CD4-positive, alpha-beta T cell (primary cell): ENCODE measurements at places on chromosomes 1 and 21. TPM values are rescaled to one million over a fixed set of nuclear protein-coding genes. Genes with fewer than 3 reads are reported as not detected.

DNA sequence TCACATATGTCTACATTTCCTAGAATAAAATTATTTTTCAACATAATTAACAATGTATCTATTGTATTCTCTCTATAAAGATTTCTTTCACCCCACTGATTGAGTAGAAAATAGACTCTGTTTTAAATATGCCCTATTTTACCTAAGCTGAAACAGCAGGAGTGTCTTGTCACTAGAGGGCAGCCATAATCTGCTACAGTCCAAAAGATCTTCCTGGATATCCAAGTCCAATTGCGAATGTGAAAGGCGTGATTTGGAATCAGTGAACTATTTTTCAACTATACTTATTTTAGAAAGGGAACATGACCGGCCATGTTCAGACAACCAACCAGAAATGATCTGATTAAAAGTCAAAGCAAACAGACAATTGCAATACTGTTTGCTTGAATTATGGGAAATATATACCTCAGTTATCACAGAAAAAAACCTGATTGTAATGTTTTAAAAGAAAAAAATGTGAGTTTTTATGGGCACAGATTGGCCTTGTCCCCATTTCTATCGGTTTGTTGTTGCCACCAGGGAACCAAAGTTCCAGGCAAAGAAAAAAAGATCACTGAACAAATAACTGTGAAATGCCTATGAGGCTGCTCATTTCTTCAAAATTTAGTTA lies 1211.0 kb upstream of the ADGRL4 start:
- DNase-seq, result no peak
- H3K4me1 ChIP-seq, result no peaks in the 10 kb centered on the region
- H3K4me3 ChIP-seq, result no peak overlapping the region
- H3K36me3 ChIP-seq, result no peaks in the 10 kb centered on the region

DNA sequence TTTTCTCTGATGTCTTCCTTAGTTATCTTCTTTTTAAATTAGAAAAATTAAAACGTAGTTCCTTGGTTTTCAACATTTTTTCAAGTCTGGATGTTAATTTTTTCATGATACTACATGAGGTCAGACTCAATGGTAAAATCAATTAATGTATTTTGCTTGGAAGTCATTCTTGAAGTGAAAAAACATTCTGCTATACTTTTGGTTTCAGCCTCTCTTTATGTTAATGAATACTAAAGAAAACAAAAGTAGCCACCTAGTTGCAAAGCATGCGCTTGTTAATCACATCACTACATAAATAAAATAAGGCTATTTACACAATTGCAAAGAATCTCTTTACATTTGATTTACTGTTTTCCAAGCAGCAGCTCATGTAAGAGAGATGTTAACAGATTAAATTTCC lies 170.4 kb downstream of the LIPI start:
- no peaks in the 10 kb centered on the region for H3K36me3 ChIP-seq
- H3K27ac ChIP-seq, result no peak overlapping the region
- DNase-seq, result no peak
- H3K4me3 ChIP-seq, result no peak overlapping the region

GRCh38 chr1:159938905-159939677 lies 6.3 kb downstream of the IGSF9 start:
- H3K27me3 ChIP-seq, result peaks cover 4% of the 10 kb centered on the region
- DNase-seq, result no peak
- peaks cover 21% of the 10 kb centered on the region for H3K4me1 ChIP-seq
- no peak overlapping the region for H3K4me3 ChIP-seq

DNA sequence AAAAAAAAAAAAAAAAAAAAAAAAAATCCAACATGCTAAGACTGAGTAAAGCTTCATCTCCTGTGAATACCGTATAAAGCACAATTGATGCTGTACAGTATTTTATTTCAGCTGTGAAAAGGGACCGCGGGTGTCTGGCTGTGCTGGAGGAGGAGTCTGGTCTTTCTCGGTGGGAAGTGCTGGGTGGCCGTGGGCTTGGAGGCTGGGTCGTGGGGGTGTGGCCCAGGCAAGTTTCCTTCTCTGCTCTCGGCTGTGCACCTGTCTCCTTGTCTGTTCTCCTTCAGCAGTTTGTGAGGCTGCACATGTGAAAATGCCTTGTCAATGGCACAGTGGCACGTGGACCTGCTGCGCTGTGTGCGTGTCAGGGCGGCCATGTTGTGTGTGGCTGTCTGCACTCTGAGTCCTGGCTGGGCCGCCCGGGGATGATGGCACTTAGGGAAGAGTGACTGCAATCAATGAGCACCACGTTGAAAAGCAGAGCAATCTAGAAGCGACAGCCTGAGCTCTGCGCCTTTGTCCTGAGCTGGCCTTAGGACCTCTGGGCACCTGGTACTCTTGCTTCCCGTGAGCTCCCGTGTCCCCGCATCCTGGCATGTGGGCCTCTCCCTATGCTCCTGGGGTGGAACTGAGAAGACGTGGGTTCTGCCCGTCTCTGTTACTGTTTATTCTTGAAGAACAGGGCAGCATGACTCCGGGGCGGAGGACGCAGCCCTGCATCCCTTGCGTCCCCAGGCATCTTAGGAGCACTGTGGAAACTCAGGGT lies 14.5 kb downstream of the AGPAT3 start:
- H3K4me3 ChIP-seq, result no peak overlapping the region
- no peaks in the 10 kb centered on the region for H3K27me3 ChIP-seq
- no peak overlapping the region for H3K27ac ChIP-seq
- DNase-seq, result no peak
- H3K4me1 ChIP-seq, result peaks cover 49% of the 10 kb centered on the region

DNA sequence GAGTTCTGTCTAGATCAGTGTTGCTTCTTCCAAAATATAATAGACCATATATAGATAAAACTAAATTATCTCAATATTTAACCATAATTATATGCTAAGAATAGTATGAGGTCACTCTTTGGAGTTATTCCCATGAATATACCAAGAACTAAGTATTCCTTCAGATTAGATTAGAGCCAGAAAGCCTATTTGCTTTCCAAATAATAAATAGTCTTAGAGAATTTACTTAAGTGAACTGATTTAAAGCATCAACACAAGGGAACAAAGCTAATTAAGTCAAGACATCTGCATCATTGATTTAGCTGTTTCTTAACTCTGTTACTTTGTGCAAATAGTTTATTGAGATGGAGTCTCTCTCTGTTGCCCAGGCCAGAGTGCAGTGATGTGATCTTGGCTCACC lies 35.7 kb downstream of the FNBP1L start:
- DNase-seq, result no peak
- no peaks in the 10 kb centered on the region for H3K4me1 ChIP-seq
- no peaks in the 10 kb centered on the region for H3K36me3 ChIP-seq
- H3K4me3 ChIP-seq, result no peak overlapping the region
- no peak overlapping the region for H3K27ac ChIP-seq

GRCh38 chr1:109199710-109200109 lies 14.0 kb upstream of the SARS1 start:
- peaks cover 11% of the 10 kb centered on the region for H3K4me1 ChIP-seq
- H3K27ac ChIP-seq, result no peak overlapping the region
- no peaks in the 10 kb centered on the region for H3K27me3 ChIP-seq
- no peak overlapping the region for H3K4me3 ChIP-seq

GRCh38 chr1:204366759-204367158 lies 7.0 kb upstream of the PLEKHA6 start:
- no peak overlapping the region for H3K4me3 ChIP-seq
- no peaks in the 10 kb centered on the region for H3K27me3 ChIP-seq
- no peak for DNase-seq
- H3K4me1 ChIP-seq, result peaks cover 16% of the 10 kb centered on the region
- H3K27ac ChIP-seq, result no peak overlapping the region
- H3K36me3 ChIP-seq, result no peaks in the 10 kb centered on the region

- H3K36me3 ChIP-seq, result no peaks in the 10 kb centered on the region
- no peak for DNase-seq
- H3K4me1 ChIP-seq, result no peaks in the 10 kb centered on the region
- H3K4me3 ChIP-seq, result no peak overlapping the region
These were observed 68.9 kb upstream of the TSPAN2 start for GRCh38 chr1:115158181-115158580.

GRCh38 chr1:55156093-55156492 lies 59.1 kb downstream of the USP24 start:
- no peak overlapping the region for H3K27ac ChIP-seq
- peaks cover 9% of the 10 kb centered on the region for H3K4me1 ChIP-seq

- H3K27ac ChIP-seq, result no peak overlapping the region
- DNase-seq, result no peak
- no peaks in the 10 kb centered on the region for H3K27me3 ChIP-seq
- H3K36me3 ChIP-seq, result no peaks in the 10 kb centered on the region
- H3K4me1 ChIP-seq, result no peaks in the 10 kb centered on the region
- no peak overlapping the region for H3K4me3 ChIP-seq
These were observed 67.3 kb upstream of the ADGRL2 start for GRCh38 chr1:81733480-81733879.

GRCh38 chr1:210899676-210900075 lies 234.3 kb downstream of the KCNH1 start:
- H3K27me3 ChIP-seq, result peaks cover 7% of the 10 kb centered on the region
- H3K36me3 ChIP-seq, result no peaks in the 10 kb centered on the region
- H3K4me3 ChIP-seq, result no peak overlapping the region
- H3K4me1 ChIP-seq, result no peaks in the 10 kb centered on the region
- H3K27ac ChIP-seq, result no peak overlapping the region

GRCh38 chr1:196160066-196160795 lies 448.0 kb downstream of the KCNT2 start:
- no peak for DNase-seq
- H3K27me3 ChIP-seq, result no peaks in the 10 kb centered on the region
- H3K27ac ChIP-seq, result no peak overlapping the region

DNA sequence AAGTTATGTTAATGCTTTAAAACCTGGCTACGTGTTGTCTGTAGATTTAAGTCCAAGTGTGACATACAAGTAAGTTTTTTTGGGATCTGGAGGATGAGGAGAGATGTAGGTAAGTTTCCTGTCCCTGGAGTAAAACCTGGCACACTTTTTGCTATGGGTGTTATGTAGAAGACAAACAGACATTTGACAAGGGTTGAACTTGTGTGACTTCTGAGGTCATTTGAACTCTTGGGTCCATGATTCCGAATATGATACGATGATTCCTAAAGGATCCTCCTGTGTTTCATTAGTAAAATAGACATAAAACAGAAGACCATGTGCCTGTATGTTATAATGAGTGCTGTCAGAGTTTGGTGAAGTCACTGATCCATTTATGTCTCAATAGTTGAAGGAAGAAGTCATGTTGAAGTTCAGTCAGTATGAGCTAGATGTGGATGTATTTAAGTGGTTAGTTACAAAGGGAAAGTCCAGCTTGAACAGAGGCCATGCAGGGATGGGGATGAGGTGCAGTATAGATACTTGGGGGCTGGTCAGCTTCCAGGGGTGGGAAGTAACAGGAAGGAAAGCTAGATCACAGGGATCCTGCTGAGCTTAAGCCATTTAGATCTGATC lies 44.3 kb downstream of the ARID1A start:
- peak overlapping the region; percentile 48 for H3K27ac ChIP-seq
- H3K27me3 ChIP-seq, result no peaks in the 10 kb centered on the region

GRCh38 chr1:51960262-51960661 lies 30.2 kb downstream of the RAB3B start:
- H3K4me1 ChIP-seq, result no peaks in the 10 kb centered on the region
- no peak for DNase-seq
- H3K36me3 ChIP-seq, result no peaks in the 10 kb centered on the region
- H3K27me3 ChIP-seq, result no peaks in the 10 kb centered on the region
- H3K27ac ChIP-seq, result no peak overlapping the region
- no peak overlapping the region for H3K4me3 ChIP-seq

GRCh38 chr1:243523766-243524165 lies 267.9 kb downstream of the SDCCAG8 start:
- no peak overlapping the region for H3K4me3 ChIP-seq
- H3K36me3 ChIP-seq, result peaks cover 10% of the 10 kb centered on the region
- H3K27me3 ChIP-seq, result no peaks in the 10 kb centered on the region

DNA sequence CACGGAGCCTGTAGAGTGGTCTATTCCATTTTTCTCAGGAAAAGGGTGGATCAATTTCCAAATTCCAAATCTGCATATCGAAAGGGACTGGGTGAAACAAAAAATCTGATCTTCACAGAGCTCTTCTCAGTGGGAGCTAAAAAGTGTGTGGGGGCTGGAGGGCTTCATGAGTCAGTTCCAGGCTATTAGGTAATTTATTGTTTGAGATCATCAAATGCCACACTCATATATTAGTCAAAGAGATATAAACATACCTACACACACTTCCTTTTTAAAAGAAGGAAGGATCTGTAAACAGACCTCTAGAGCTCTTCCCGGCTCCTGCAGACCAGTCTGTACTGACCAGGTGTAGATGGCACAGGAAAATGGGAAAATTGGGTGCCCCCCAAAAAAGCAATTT lies 175.4 kb downstream of the ZBTB18 start:
- no peaks in the 10 kb centered on the region for H3K27me3 ChIP-seq
- H3K36me3 ChIP-seq, result no peaks in the 10 kb centered on the region
- DNase-seq, result no peak
- H3K4me1 ChIP-seq, result no peaks in the 10 kb centered on the region

GRCh38 chr1:214303141-214303930 lies 22.4 kb downstream of the SMYD2 start:
- no peak for DNase-seq
- peaks cover under 1% of the 10 kb centered on the region for H3K4me1 ChIP-seq
- no peaks in the 10 kb centered on the region for H3K27me3 ChIP-seq
- no peak overlapping the region for H3K4me3 ChIP-seq

GRCh38 chr21:42695697-42696380 lies 42.4 kb downstream of the PDE9A start:
- H3K27me3 ChIP-seq, result no peaks in the 10 kb centered on the region
- no peak for DNase-seq
- H3K36me3 ChIP-seq, result no peaks in the 10 kb centered on the region
- no peak overlapping the region for H3K4me3 ChIP-seq
- H3K4me1 ChIP-seq, result no peaks in the 10 kb centered on the region

DNA sequence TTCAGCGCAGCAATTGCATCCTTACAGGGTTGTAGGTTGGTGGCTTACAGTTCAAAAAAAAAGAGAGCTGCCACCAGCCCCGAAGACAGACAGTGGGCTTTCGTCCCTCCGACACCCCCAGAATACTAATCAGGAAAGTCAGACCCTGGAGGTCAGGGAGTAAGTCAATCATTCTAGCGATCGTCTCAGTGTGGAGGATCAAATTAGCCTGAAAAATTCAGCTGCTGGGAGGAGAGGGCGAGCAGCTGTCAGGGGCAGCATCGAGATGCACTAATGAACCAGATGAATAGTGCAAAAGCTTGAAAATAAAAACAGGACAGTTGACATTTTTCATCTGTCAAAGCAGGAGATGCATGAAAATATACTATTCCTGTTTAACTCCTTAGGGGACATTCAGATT lies 138.4 kb downstream of the NEK7 start:
- no peak overlapping the region for H3K27ac ChIP-seq
- no peaks in the 10 kb centered on the region for H3K4me1 ChIP-seq
- no peak for DNase-seq
- H3K27me3 ChIP-seq, result no peaks in the 10 kb centered on the region

DNA sequence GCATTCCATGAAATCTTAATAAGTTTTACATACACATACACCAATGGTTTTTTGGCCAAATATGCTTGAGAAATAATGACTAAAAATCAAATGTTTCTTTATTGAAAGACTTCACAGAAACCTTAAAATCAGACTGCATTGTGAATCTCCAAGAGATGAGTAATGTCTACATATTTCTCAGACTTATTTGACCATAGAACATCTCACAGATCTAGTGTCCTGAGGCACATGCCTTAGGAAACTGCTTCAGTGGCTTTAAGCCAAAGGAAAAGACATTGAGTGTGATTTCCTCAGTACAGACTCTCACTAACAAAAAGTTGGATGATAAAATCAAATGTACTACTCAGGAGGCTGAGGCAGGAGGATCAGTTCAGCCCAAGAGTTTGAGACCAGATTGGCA lies 6.2 kb upstream of the C1orf105 start:
- DNase-seq, result no peak
- no peak overlapping the region for H3K4me3 ChIP-seq
- H3K36me3 ChIP-seq, result no peaks in the 10 kb centered on the region
- H3K4me1 ChIP-seq, result no peaks in the 10 kb centered on the region

GNAT2 gene
- total RNA-seq, result not detected

AQP10 gene
- total RNA-seq, result not detected

ROR1 gene
- not detected for total RNA-seq

NPPB gene
- total RNA-seq, result not detected

NBPF3 gene
- 8.5 TPM for total RNA-seq

KRTAP11-1 gene
- total RNA-seq, result not detected
